ENCODE measurements at places on chromosomes 6 and 20. TPM values are rescaled to one million over a fixed set of nuclear protein-coding genes. Genes with fewer than 3 reads are reported as not detected.

Gene PEX6
- total RNA-seq = 21.4 TPM

Gene RAB44
- 0.05 TPM for total RNA-seq

Gene MMS22L
- 44.1 TPM for total RNA-seq

Gene CALHM6
- total RNA-seq = not detected

Gene MYBL2
- 92.1 TPM for total RNA-seq

Gene PLA2G7
- total RNA-seq = 2.8 TPM

Gene SLC17A2
- total RNA-seq = not detected

Gene GTSF1L
- not detected for total RNA-seq

Gene PARD6B
- 41.3 TPM for total RNA-seq

Gene BIRC7
- 0.96 TPM for total RNA-seq

Gene TMEM14B
- total RNA-seq = 83.6 TPM

DNA sequence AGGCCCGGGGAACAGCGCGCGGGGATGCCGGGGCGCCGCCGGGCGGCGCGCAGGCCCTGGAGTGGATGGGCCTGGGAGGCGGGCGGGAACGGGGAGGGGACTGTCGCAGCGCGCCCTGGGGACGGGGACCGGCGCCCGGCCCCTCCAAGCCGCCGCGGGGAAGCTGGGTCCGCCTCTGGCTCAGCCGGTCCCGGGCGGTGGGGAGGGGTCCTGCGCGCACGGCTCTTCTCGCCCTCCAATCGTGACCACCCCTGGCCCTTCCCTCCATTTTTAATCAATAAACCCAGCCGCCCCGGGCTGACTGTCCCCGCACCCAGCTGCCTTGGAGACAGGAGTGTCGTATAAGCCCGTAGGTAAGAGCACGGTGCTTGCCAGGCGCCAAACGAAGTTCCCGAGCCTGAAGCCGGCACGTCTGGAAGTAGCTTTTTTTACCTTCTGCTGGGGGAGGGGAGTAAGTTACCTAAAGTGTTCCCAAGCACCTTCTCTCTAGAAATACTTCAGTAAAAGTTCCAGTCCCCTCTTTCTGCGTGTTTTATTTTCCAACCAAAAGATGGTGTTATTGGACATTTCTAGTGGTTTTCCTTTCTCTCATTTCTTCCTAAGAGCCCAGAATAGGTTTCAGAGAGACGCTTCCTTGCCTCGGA lies 780 bp upstream of the TAF4 start:
- no peak for DNase-seq

DNA sequence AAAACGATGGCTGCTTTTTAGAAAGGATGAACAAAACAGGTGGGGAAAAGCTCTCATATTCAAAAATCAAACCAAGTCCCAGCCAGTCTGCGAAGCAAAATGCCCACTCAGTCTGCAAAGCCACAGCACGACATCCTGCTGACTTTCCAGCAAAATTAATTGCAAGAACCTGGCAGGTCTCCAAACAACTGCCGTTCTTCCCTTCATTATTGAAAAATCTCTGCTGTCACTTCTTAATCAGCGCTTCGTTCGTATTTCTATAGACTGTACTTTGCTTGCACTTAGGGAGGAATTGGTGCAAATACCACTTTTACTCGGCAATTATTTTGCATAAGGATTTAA lies 222.4 kb downstream of the CBLN4 start:
- DNase-seq = no peak

DNA sequence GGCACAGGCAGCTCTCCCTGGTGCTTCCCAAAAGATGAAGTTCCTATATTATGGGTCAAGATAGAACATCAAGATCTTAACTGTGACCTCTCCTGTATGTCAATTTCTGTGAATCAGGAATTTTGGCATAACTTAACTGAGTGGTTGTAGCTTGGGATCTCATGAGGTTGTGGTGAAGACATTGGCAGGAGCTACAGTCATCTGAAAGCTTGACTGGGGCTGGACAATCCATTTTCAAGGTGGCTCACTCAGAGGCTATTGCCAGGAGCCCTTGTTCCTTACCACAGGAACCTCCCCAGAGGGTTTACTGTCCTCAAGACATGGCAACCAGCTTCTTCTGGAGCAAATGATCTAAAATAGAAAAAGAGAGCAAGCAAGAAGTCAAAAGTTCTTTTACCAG lies 252.2 kb downstream of the ADGB start:
- no peak for DNase-seq

DNA sequence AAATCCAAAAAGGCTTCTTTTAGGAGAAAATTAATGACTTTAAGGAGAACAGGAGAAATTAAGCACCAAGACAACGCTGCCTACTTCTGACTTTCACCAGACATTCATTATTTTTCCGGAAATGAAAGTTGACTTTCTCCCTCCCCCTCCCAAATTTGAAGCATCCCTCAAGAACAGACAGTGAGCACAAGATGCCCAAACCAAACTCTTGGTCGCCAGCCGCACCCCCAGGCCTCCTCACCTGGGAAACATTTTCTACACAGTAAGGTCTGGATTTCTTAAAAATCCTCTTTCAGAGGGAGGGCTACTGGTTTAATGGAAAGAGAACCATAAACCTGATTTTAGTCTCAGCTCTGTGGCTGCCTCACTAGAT lies 2.7 kb downstream of the RIMS4 start:
- no peak for DNase-seq

DNA sequence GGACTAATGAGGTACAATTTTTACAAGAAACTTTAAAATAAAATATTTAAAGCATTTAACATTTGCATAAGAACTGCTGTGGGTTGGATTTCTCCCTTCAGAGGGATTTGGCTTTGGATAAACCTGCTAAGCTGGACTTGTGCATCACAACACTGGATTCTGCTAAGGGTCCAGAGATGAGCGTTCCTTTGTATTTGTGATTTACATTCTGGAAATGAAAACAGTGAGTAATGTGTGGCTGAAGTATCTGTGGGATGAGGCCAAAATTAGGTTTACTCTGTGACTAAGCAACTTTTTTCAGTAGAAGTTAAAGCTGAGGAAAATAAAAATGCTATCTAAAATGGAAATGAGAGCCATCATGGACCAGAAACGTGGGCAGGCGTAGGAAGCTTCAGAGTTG lies 494.3 kb downstream of the EPM2A start:
- DNase-seq = no peak

DNA sequence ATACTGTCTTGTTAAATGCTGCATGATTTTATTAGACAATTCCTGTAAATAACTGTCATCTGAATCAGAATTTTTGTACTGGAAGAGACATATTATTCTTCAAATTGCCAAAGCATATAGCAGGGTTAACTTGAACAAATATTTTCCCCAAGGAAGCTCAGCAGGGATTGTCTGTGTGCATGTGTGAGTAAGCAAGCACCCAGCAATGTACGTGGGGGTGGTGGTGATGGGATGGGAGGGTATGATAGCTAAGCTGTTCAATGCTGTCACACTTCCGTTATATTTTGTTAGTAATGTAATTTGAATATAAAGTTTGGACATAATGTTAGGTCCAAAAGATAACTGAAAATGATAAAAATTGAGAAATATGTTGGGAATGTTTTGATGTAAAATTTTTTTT lies 118.1 kb downstream of the MYB start:
- DNase-seq = no peak

DNA sequence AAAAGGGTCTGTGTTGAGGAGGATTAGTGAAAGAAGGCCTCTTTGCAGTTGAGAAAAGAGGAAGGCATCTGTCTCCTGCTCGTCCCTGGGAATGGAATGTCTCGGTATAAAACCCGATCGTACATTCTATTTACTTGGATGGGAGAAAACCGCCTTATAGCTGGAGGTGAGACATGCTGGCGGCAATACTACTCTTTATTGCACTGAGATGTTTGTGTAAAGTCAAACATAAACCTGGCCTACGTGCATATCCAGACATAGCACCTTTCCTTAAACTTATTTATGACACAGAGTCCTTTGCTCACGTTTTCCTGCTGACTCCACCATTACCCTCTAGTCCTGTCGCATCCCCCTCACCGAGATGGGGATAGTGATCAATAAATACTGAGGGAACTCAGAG lies 4.5 kb downstream of the TDP2 start:
- no peak for DNase-seq

GRCh38 chr6:143965503-143966171 lies 42.4 kb downstream of the PLAGL1 start:
- no peak for DNase-seq

DNA sequence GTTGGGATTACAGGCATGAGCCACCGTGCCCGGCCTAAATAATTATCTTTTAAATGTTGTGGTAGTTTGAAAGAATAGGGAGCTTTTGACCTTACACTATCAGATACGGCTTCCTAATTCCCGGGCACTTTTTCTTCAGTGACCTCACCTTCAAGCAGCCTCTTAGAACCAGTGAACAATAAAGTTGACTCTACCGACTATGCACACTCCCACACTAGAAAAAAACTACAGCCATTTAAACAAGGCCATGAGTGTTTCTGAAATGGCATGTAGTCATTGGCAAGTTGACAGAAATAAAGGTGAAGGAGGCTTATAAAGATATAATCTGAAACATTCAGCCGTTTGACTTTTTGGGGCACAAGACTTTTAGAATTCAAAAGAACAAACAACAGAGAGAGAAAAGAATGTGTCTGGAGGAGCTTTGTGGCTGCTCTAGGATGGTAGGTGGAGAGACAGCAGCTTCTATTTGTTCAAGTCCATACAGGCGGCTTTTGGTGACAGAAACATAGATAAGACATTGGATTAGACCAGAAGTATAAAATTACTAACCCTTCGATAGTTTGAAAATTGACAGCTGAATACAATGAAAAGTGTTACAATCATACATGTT lies 75.2 kb downstream of the GJA1 start:
- DNase-seq = no peak

DNA sequence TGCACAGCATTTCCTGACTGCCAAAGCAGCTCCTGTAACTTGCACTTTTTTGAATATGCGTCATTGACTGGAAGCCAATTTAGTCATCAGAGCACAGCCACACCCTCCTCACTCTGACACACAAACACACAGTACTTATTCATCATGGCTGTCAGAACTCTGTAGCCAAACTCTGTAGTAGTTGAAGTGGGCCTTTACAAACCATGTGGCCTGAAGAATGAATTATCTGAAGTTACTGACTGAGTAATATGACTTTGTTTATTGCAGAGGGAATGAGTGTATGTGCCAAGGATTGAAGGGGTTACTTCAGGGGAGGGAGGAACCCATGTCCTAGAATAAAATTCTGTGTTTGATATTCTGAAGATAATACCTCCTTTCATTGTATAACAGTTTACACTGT lies 102.7 kb downstream of the FIG4 start:
- DNase-seq = peak; percentile 83

- peak; percentile 87 for DNase-seq
Observed at GRCh38 chr6:28606424-28607391, 81.0 kb downstream of the GPX5 start.

DNA sequence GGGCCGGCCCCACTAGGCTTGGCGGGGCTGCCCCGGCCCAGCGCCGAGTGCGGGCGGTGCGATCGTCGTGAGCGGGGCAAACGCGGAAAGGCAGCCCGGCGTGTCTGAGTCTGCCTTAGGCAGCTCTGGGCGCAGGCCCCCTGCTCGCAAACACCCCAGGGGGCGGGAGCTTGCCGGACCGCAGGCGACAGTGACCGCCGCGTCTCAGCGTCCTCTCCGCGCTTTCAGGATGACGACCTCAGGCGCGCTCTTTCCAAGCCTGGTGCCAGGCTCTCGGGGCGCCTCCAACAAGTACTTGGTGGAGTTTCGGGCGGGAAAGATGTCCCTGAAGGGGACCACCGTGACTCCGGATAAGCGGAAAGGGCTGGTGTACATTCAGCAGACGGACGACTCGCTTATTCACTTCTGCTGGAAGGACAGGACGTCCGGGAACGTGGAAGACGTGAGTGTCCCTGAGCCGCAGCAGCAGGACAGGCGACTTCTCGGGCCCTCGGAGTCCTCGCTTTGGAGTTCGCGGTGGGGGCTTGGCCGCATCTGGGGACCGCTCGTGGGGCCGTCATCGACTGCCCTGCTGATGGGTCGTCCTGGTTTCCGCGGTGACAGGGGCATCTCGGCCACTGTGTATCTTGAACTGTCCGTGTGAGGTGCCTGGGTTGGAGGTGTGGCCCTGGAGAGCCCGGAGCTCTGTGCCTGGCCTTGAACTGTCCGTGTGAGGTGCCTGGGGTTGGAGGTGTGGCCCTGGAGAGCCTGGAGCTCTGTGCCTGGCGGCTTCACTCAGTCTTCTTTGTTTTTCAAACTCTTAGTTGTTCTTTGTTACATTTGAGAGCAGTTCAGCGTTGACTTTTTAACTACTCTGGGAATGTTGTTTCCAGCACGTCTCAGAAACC lies 786 bp downstream of the ADRM1 start:
- DNase-seq = no peak

GRCh38 chr6:144283646-144284477 lies 1.3 kb upstream of the UTRN start:
- DNase-seq = no peak

- DNase-seq = no peak
Observed at GRCh38 chr6:88631830-88632229, 331.6 kb downstream of the RNGTT start.

DNA sequence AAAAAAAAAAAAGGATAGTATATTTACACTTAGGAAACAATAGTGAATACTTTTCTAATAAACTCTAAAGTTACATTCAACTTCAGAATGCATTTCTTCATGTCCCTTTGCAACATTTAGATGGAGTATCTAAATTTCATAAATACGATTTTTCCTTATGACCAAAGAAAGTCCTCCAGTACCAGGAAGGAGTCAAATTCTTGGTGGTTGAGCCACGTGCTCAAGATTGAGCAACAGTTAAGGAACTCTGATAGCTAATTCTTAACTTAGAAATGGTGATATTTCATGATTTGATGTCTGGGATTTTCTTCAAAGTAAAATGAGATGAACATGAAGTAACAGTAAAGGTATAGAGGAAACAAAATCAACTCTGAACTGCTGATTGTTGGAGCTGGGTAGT lies 92.7 kb downstream of the SASH1 start:
- no peak for DNase-seq

DNA sequence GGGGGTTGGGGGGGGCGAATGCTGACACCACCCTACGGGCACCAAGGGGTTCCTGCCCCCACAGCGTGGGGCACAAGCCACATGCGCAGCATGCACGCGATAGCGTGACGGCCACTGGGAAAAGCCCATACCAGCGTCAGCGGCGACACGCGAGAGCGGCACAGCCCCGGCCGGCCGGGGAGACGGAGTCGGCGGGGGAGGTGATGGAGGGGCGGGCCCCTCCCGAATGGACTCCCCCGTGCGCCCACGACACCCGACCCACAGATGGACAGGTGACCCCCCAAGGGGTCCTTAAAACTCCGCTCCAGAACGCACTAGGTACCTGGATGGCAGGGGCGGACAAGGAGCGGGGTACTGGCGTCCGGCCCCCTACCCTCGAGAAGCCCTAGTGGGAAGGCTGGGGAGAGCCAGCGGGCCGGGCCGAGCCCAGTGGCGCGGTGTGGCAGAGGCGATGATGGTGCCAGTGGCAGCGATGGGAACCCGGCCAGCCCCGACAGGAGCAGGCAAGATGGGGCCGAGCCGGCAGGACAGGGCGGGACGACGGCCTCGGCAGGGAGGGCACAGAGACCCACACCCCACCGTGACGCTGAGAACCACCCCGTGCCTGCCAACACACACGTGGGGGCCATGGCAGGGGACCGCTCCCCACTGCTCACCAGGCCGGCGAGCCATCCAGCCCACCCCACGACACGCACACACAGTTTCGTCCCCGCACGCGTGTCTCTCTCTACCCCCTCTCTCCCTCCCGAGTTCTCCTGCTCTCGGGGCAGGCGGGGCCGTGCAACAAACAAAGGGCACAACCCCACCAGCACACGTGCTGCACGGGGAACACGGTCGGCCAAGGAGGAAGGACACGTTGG lies 1959.8 kb upstream of the DEFB115 start:
- no peak for DNase-seq

GRCh38 chr6:149454346-149454848 lies 30.4 kb downstream of the ZC3H12D start:
- no peak for DNase-seq

GRCh38 chr20:771741-772464 lies 3.6 kb upstream of the SLC52A3 start:
- no peak for DNase-seq

- no peak for DNase-seq
Observed at GRCh38 chr6:12034837-12035236, 22.7 kb downstream of the HIVEP1 start.

Measured in HCT116 (cell line).